Chondrocyte (in vitro differentiated cells): ENCODE measurements at places on chromosomes 6 and 20. TPM values are rescaled to one million over a fixed set of nuclear protein-coding genes. Genes with fewer than 3 reads are reported as not detected.

GRCh38 chr6:79605061-79605460 is 26.1 kb upstream of the SH3BGRL2 start:
- no peak for DNase-seq
- H3K27ac ChIP-seq, result no peak overlapping the region
- no peak overlapping the region for H3K4me3 ChIP-seq
- H3K27me3 ChIP-seq, result no peaks in the 10 kb centered on the region

DNA sequence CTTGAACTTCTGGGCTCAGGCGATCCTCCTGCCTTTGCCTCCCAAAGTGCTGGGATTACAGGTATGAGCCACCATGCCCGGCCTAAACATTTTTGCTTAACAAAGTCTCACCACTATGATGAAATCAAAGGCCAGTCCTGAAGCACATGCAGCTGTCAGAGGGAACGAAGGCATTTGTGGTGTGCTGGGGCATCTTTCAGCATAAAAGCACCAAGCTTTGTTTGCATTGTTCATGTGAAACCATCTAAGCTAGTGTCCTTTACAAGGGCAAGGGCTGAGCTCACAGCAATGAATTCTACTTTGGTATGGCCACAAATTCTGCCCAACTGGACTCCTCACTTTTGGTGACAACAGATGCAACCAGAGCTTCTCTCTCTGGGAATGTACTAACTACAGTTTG is 66.8 kb downstream of the ZFP64 start:
- H3K4me3 ChIP-seq, result no peak overlapping the region
- no peaks in the 10 kb centered on the region for H3K36me3 ChIP-seq
- peaks cover 5% of the 10 kb centered on the region for H3K4me1 ChIP-seq
- no peaks in the 10 kb centered on the region for H3K27me3 ChIP-seq

GRCh38 chr6:162488444-162488843 is 239.1 kb downstream of the PRKN start:
- H3K27me3 ChIP-seq, result no peaks in the 10 kb centered on the region
- DNase-seq, result no peak
- peaks cover 4% of the 10 kb centered on the region for H3K36me3 ChIP-seq
- H3K27ac ChIP-seq, result no peak overlapping the region
- no peak overlapping the region for H3K4me3 ChIP-seq
- H3K4me1 ChIP-seq, result no peaks in the 10 kb centered on the region

DNA sequence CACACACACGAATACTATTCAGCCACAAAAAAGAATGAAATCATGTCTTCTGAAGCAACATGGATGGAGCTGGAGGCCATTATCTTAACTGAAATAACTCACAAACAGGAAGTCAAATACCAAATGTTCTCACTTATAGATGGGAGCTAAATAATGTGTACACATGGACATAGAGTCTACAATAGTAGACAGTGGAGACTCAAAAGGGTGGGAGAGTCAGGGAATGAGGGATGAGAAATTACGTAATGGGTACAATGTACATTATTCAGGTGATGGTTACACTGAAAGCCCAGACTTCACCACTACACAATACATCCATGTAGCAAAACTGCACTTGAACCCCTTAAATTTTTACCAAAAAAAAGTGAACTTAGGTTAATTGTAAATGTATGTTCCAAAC is 160.4 kb downstream of the TASP1 start:
- H3K4me1 ChIP-seq, result peaks cover 8% of the 10 kb centered on the region
- no peak for DNase-seq

DNA sequence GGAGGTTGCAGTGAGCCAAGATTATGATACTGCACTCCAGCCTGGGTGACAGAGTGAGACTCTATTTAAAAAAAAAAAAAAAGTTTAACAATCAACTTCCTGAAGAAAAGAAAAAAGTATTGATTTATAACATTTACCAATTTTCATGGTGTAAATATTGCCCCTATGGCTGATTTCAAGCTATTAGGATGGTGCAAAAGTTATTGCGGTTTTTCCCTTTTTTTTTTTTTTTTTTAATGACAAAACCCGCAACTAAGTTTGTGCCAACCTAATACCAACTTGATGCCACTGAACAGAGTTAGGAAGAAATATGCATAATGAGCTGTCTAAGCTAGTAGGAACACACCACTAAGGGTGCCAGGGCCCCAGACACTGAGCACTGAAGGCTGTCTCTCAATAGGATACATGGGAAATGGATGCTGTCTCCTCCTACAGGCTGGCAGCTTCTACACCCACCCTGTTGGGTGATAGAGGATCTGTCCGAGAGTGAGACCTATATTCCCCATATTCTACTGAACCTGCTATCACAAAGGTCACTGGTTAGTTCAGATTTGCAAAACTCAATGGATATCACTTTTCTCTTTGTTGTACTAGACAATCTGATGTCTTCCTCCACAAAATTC is 6.5 kb upstream of the PERP start:
- DNase-seq, result no peak
- no peak overlapping the region for H3K4me3 ChIP-seq
- H3K27me3 ChIP-seq, result peaks cover 22% of the 10 kb centered on the region
- H3K27ac ChIP-seq, result no peak overlapping the region
- H3K36me3 ChIP-seq, result no peaks in the 10 kb centered on the region

GRCh38 chr6:96652552-96652951 is 89.6 kb downstream of the FHL5 start:
- H3K36me3 ChIP-seq, result no peaks in the 10 kb centered on the region
- no peaks in the 10 kb centered on the region for H3K4me1 ChIP-seq
- no peak overlapping the region for H3K27ac ChIP-seq
- no peak overlapping the region for H3K4me3 ChIP-seq
- H3K27me3 ChIP-seq, result peaks cover 7% of the 10 kb centered on the region

GRCh38 chr6:157995458-157995857 is 13.8 kb downstream of the SYNJ2 start:
- H3K36me3 ChIP-seq, result peaks cover 2% of the 10 kb centered on the region
- peak overlapping the region; percentile 37 for H3K27ac ChIP-seq
- DNase-seq, result peak; percentile 68
- H3K4me1 ChIP-seq, result peaks cover 51% of the 10 kb centered on the region

DNA sequence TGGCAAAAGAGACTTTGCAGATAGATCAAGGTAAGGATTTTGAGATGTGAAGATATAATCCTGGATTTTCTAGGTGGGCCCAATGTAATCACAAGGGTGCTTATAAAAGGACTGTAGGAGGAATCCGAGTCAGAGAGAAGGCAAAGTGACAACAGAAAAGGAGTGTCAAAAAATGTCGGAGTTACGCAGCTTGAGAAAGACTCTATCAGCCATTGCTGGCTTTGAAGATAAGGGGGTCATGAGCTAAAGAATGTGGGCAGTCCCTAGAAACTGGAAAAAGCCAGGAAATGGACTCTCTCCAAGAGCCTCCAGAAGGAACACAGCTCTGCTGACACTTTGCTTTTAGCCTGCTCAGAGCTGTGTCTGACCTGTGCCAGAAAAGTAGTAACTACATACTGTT is 8.7 kb upstream of the RWDD1 start:
- no peak overlapping the region for H3K27ac ChIP-seq

DNA sequence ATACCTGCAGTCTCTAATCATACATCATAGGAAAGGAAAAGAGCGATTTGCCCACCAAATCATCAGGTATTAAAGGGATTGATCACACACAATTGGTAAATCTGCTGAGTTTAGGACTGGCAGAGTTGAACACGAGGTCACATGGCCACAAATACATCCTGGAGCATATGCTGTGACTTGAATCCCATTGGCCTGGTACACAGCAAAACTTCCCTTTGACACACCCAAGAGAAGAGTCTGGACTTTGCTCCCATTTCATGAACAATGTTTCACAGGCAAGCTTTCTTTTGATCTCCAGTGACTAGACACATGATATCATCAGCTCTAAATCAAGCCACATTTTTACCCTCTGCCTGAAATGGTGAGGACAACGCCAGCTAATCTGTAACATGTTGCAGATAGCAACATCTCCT is 117.9 kb downstream of the ISM1 start:
- H3K4me1 ChIP-seq, result peaks cover 42% of the 10 kb centered on the region
- no peak overlapping the region for H3K27ac ChIP-seq
- H3K4me3 ChIP-seq, result no peak overlapping the region

DNA sequence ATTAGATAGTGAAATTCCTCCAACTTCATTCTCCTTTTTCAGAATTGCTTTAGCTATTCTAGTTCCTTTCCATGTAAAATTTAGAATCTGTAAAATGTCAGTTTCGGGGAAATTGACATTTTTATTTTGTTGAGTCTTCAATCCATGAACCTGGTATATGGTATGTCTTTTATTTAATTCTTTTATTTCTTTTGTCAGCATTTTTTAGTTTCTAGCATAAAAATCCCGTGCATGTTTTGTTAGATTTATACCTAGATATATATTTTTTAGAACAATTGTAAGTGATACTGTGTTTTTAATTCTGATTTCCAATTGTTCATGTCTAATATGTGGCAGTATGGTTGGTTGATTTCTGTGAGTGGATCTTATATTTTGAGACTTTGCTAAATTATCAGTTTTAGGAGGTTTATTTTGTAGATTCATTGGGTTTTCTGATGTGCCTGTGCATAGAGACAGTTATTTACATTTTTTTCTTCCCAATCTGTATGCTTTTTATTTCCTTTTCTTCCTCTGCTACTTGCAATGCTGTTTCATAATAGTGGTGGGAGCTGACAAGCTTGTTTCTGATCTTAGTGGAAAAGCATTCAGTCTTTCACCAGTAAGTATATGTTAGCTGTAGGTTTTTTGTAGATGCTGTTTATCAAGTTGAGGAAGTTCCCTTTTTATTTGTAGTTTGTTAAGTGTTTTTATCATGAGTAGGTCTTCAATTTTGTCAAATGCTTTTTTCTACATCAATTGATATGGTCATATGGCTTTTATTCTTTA is 13.7 kb downstream of the TAB2 start:
- H3K4me1 ChIP-seq, result peaks cover 67% of the 10 kb centered on the region
- peak overlapping the region; percentile 38 for H3K27ac ChIP-seq
- DNase-seq, result no peak
- H3K4me3 ChIP-seq, result no peak overlapping the region
- H3K27me3 ChIP-seq, result no peaks in the 10 kb centered on the region

GRCh38 chr20:21391185-21391971 is 5.9 kb downstream of the NKX2-4 start:
- H3K4me1 ChIP-seq, result peaks cover 14% of the 10 kb centered on the region
- H3K4me3 ChIP-seq, result peak overlapping the region; percentile 24
- DNase-seq, result peak; percentile 82
- H3K27ac ChIP-seq, result no peak overlapping the region
- peaks cover 50% of the 10 kb centered on the region for H3K27me3 ChIP-seq

- H3K27me3 ChIP-seq, result no peaks in the 10 kb centered on the region
- DNase-seq, result no peak
- peak overlapping the region; percentile 86 for H3K27ac ChIP-seq
- no peak overlapping the region for H3K4me3 ChIP-seq
Observed at GRCh38 chr6:11970114-11970513, 42.0 kb upstream of the HIVEP1 start.

GRCh38 chr6:119476554-119476953 is 127.0 kb upstream of the MAN1A1 start:
- H3K27ac ChIP-seq, result no peak overlapping the region
- H3K36me3 ChIP-seq, result no peaks in the 10 kb centered on the region
- H3K4me1 ChIP-seq, result peaks cover 25% of the 10 kb centered on the region
- H3K4me3 ChIP-seq, result no peak overlapping the region
- DNase-seq, result no peak

- H3K27ac ChIP-seq, result no peak overlapping the region
- H3K4me3 ChIP-seq, result no peak overlapping the region
- peaks cover 27% of the 10 kb centered on the region for H3K4me1 ChIP-seq
- H3K27me3 ChIP-seq, result no peaks in the 10 kb centered on the region
Observed at GRCh38 chr6:108944071-108944470, 95.8 kb downstream of the ARMC2 start.

- H3K27me3 ChIP-seq, result peaks cover 45% of the 10 kb centered on the region
- H3K27ac ChIP-seq, result no peak overlapping the region
- no peak overlapping the region for H3K4me3 ChIP-seq
- no peaks in the 10 kb centered on the region for H3K36me3 ChIP-seq
Observed at GRCh38 chr6:72084992-72085569, 198.7 kb downstream of the RIMS1 start.

GRCh38 chr6:119442776-119443184 is 93.2 kb upstream of the MAN1A1 start:
- peaks cover 17% of the 10 kb centered on the region for H3K4me1 ChIP-seq
- H3K27me3 ChIP-seq, result no peaks in the 10 kb centered on the region
- no peak overlapping the region for H3K4me3 ChIP-seq

DNA sequence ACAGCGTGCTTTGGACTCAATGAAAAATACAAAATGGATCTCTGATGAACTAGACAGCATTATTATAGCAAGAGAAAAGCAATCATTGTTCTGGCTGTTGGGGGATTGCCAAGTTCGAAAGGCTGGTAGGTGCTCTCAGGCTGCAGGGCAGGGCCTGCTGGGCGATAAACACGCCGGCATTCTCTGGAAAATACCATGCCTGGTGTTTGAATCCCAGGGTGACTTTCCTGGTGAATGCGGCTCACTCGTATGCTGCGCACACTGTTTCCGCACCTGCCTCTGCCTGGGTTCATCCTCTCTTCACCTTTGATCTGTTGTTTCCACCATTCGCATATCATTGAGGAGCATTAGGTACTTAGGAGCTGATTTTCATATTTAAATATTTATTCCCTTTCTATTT is 37.4 kb downstream of the GCNT2 start:
- peaks cover 28% of the 10 kb centered on the region for H3K27me3 ChIP-seq
- H3K4me1 ChIP-seq, result peaks cover 38% of the 10 kb centered on the region
- DNase-seq, result no peak
- H3K4me3 ChIP-seq, result no peak overlapping the region
- H3K27ac ChIP-seq, result no peak overlapping the region

GRCh38 chr6:125781314-125781868 is 9.4 kb upstream of the NCOA7 start:
- peaks cover 24% of the 10 kb centered on the region for H3K4me1 ChIP-seq
- H3K27ac ChIP-seq, result no peak overlapping the region
- peaks cover 3% of the 10 kb centered on the region for H3K36me3 ChIP-seq
- H3K27me3 ChIP-seq, result no peaks in the 10 kb centered on the region

DNA sequence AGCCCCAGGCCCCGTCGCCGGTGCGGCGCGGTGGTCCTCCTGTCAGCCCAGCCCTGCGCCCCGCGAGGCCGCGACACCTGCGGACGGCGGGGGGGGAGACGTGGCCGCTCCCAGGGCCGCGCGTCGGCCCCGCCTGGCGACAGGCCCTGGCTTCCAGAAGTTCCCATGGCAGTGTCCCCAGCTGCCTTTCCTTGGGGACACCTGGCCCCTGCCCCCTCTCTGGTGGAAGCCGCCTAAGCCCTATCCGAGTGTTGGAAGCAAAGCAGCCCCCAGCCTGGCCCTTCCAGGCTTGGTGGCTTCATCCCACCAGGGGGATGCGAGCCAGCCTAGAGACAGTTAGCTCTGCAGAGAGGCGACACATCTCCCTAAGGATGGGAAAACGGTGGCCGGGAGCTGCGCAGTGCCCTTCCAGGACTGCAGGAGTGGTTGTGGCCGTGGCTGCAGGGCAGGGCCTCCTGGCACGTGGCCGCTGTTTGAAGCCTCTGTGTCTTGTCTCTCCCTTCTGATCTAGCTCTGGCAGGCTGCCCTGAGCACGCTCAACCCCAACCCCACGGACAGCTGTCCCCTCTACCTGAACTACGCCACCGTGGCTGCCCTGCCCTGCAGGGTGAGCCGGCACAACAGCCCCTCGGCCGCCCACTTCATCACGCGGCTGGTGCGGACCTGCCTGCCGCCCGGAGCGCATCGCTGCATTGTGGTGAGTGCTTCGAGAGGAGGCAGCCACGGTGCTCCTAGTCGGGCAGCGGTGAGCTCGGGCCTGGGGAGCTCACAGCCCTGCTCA is 816 bp downstream of the NPEPL1 start:
- peaks cover 5% of the 10 kb centered on the region for H3K36me3 ChIP-seq
- no peak for DNase-seq
- H3K4me1 ChIP-seq, result peaks cover 41% of the 10 kb centered on the region
- no peaks in the 10 kb centered on the region for H3K27me3 ChIP-seq
- peak overlapping the region; percentile 36 for H3K27ac ChIP-seq

Gene ANGPT4
- total RNA-seq, result 0.12 TPM in 1 of 3 replicates, not detected in the others

Gene NOX3
- not detected in 3 replicates for total RNA-seq

Gene HCRTR2
- not detected in 3 replicates for total RNA-seq

Gene CALHM6
- total RNA-seq, result 1.9 to 3.6 TPM (median 2.7 TPM) in 3 replicates

Gene PNLDC1
- total RNA-seq, result not detected in 3 replicates

Gene BPIFB1
- total RNA-seq, result not detected in 3 replicates

Gene ABHD16B
- not detected in 3 replicates for total RNA-seq

Gene HDGFL1
- total RNA-seq, result not detected in 3 replicates
